ENCODE measurements at places on chromosomes 11 and 22.

- DNase-seq = no peak
Measured at GRCh38 chr11:26021017-26021416, 310.9 kb upstream of the ANO3 start.

GRCh38 chr11:117696540-117696939 is 100.5 kb downstream of the DSCAML1 start:
- DNase-seq = no peak

GRCh38 chr22:26045860-26046259 is 123.4 kb upstream of the SEZ6L start:
- no peak for DNase-seq

DNA sequence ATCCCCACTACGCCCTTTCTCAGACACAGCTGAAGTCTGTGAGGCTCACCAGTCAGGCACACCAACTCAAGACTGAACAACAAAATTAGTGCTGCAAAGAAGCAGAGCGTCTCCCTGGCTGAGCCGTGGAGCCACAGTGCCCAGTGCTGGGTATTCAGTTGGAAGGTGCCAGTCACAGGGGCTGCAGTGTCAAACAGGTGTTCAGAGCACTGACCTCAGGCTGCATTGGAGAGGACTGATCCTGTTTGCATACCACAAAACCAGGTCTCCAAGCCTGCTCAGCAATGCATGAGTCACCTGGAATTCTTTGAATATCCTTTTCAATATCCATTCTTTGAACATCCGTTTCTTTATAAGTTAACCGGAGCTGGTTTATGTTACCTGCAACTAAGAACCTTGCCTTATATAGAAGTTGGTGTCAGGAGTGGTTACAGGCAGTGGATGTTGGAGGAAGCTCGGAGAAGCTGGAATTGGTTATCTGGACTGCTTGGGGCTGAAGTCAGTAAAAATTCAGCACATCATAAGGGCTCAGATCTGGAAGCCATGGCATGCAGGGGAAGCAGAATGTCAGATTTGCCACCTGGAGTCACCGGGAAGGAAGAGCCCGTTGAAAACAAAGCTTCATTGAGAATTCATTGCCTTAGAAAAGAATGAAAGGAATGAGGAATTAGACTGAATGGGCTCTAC is 30.3 kb downstream of the PDGFB start:
- no peak for DNase-seq

DNA sequence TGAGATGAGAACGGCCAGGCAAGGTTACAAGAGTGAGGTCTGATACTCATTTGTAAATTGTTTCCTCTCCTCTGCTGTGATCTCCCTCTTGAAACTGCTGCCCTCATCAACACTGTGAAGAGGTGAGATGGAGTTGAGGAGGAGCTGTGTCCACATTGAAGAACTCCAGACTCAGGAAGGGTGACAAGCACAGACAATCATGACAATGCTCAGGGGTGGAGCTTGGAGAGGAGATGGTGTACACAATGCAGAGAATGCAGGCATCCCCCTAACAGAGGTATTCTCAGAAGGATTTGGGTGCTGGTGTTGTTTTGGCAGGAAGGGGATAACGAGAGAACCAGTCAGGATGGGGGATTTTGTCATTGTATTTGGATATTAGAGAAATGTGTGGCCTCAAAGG is 21.5 kb upstream of the MMP7 start:
- DNase-seq = no peak

DNA sequence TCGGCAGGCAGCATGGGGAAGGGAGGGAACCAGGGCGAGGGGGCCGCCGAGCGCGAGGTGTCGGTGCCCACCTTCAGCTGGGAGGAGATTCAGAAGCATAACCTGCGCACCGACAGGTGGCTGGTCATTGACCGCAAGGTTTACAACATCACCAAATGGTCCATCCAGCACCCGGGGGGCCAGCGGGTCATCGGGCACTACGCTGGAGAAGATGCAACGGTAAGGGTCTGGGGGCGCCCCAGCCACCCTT is 204 bp downstream of the FADS2 start:
- no peak for DNase-seq

DNA sequence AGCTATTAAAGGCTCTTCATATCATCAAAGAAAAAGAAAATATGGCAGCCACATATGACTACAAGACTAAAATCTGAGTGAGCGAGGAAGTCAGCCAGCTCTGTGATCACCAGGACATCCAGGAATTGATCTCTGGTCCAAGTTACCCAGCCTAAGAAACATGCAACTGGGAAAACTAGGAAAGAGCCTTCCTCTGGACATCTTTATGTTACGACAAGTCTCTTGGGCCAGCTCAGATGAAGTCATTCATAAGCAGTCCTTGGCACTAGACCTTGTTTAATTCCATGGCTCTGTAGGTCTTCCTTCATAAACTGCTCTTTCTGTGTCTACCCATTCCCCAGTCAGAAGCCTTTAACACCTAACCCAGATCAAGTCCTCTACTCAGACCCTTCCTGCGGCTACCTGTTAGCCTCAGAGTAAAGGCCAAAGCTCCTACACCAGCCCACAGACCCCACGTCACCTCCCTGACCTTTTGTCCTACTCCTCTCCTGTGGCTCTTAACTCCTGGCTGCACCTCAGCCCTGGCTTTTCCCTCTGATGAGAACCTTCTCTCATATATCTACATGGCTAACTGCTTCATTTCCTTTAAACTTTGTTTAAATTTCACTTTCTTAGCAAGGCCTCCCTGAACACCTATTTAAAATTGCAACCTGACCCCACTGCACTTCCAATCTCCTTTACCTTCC is 134.0 kb downstream of the KIF18A start:
- DNase-seq = no peak

- no peak for DNase-seq
Measured at GRCh38 chr22:48343461-48343860, 1484.2 kb downstream of the BRD1 start.

DNA sequence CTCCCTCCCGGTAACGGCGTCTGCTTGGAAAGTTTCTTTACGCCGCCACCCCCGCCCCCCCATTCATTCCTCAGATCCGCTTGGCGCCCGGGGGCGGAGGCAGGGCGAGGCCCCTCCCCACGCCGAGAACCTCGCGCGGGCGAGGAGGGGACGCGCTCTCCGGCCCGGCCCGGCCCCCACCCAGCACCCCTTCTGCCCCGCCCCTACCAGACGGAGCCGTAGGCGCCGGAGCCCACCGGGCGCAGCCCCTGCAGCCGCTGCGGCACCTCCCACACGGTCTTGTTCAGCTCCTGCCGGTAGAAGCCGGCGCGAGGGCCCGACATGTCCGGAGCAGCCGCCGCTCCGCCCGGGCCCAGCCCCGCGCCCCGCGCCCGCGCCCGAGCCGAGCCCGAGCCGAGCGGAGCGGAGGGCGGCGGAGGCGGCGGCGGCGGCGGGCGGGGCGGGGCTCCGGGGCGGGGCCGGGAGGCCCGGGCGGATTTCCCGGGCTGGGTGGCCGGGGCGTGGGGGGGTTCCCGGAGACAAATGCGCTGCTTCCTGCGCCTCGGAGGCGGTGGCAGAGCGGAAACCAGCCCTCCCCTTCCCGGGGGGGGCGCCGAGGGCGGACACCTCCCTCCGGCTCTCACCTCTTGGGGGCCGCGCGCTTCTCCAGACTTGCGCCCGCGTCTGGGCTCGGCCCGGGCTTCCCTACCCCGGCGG is at the start of gene MAPK11:
Gene MAPK11, minus strand, starts transcription at position 411 of the 696 bp plus-strand sequence. Its CDS starts 88 bp downstream, at position 323.
- DNase-seq = peak; percentile 70

- DNase-seq = peak; percentile 88
Measured at GRCh38 chr11:68257477-68258362, 14.1 kb downstream of the C11orf24 start.

DNA sequence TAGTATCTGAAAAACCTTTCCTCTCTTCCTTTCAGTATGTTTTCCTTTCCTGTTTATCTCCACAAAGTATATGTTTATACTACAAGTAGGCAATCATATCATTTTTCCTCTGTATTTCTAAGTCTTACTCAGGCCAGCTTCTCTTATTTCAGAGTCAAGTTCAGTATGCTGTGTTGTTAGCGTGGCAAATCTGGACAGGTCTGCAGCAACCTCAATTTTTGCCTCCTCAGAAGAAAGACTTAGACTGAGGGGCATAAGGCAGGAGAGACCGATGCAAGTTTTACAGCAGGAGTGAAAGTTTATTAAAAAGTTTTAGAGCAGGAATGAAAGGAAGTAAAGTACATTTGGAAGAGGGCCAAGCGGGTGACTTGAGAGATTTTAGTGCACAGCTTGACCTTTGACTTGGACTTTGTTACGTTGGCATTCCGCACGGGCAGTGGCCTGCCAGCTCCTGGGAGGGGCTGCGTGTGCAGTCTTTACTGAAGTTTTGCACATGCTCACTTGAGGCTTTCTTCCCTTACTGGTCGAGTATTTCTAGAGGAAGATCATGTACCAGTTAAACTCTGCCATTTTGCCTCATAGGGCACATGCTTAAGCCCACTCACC is 343.2 kb downstream of the NTM start:
- no peak for DNase-seq

DNA sequence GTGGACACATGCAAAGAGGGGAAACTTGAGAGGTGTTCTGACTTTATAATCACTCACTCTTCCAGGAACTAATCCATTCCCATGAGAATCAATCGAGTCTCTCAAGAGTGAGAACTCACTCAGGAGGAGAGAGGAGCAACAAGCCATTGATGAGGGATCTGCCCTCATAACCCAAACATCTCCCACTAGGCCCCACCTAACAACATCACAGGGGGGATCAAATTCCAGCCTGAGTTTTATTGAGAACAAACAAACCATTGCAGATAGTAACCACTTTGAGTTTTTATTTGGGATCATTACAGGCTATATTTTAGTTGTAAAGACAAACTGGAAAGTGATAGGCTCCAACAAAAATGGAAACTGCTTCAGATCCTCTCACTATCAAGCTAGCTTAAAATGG is 328.8 kb upstream of the CTSC start:
- no peak for DNase-seq

GRCh38 chr11:68064926-68065325 is 26.1 kb downstream of the TCIRG1 start:
- DNase-seq = no peak

GRCh38 chr11:78063440-78064181 is at the start of gene THRSP:
Gene THRSP, plus strand, starts transcription at chr11:78063861. Its CDS starts 21 bp downstream, at chr11:78063882.
- DNase-seq = no peak
